ENCODE measurements at places on chromosomes 3 and 15. TPM values are rescaled to one million over a fixed set of nuclear protein-coding genes. Genes with fewer than 3 reads are reported as not detected.

GRCh38 chr3:123377243-123377740 lies 71.6 kb downstream of the ADCY5 start:
- no peak for DNase-seq

Gene SCN11A
- total RNA-seq: not detected

GRCh38 chr15:50148362-50148963 lies 29.4 kb upstream of the ATP8B4 start:
- DNase-seq: no peak

GRCh38 chr3:47722859-47723258 lies 58.8 kb downstream of the SMARCC1 start:
- DNase-seq: no peak

- DNase-seq: no peak
Observed at GRCh38 chr3:127065561-127066290, 82.8 kb downstream of the PLXNA1 start.

- DNase-seq: no peak
Observed at GRCh38 chr3:97793420-97794019, 28.3 kb upstream of the CRYBG3 start.

GRCh38 chr3:127107491-127108375 lies 85.2 kb upstream of the PRR23E start:
- no peak for DNase-seq

Gene EPB42
- not detected for total RNA-seq

- no peak for DNase-seq
Observed at GRCh38 chr3:106212665-106213222, 343.9 kb upstream of the CBLB start.

Gene GRAMD2A
- total RNA-seq: not detected

DNA sequence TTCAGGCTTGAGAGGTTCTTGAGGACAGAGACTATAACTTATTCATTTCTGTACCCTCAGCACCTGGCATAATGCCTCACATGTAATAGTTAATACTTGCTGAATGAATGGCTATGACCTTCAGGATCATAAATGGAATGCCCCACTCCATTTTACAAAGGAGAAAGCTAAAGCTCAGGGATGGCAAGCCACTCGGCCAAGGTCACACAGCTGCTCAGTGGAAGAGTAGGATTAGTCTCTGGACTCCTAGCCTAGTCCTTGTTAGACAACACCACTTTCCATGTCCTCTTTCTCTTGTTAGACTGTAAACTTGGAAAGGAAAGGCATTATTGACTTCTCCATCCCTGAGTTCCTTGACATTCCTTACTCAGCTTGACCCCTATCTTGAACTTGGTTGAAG lies 3.2 kb upstream of the ALPK3 start:
- DNase-seq: no peak

Gene SYNPR
- not detected for total RNA-seq

Gene ZNF502
- total RNA-seq: 3.0 TPM

Gene SNX33
- total RNA-seq: 2.4 TPM

GRCh38 chr15:33392453-33392852 lies 81.7 kb downstream of the RYR3 start:
- DNase-seq: no peak

Gene MESD
- total RNA-seq: 23.3 TPM

Gene ECE2
- not detected for total RNA-seq

DNA sequence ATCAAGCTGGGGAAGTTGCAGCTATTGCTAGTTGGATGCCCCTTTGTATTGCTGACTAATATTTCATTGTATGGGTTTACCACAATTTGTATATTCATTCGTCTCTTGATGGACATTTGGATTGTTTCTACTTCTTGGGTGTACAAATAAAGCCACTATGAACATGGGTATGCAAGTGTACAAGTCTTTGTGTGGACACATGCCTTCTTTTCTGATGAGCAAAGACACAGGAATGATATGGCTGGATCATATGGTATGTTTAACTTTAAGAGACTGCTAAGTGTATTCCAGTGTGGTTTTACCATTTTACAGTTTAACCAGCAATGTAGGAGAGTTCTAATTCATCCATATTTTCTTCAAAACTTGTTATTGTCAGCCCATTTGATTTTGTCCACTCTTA lies 32.2 kb downstream of the NECTIN3 start:
- DNase-seq: no peak

DNA sequence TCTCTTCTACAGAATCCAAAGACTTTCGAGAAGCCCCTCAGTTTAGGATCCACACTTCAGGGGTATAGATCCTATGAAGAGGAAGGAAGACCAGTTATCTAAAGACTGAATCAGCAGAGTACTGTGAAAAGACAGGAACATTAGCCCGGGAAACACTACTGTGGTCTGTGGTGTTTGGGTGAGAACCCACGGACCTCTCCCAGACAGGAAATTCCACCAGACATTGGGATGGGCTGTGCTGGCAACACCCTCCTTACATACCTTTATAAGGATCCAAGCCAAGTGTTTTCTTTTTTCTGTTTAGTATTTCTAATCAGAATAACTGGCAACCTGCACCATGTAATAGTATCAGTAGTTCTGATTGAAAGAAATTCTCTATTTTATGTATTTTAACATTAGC lies 14.1 kb downstream of the TMEM207 start:
- no peak for DNase-seq

- no peak for DNase-seq
Observed at GRCh38 chr3:32448686-32449474, 53.8 kb downstream of the CMTM6 start.

Gene ACVR2B
- total RNA-seq: 4.5 TPM

- DNase-seq: no peak
Observed at GRCh38 chr15:51374131-51374530, 32.7 kb downstream of the GLDN start.

- no peak for DNase-seq
Observed at GRCh38 chr3:82236257-82236656, 474.8 kb upstream of the GBE1 start.

DNA sequence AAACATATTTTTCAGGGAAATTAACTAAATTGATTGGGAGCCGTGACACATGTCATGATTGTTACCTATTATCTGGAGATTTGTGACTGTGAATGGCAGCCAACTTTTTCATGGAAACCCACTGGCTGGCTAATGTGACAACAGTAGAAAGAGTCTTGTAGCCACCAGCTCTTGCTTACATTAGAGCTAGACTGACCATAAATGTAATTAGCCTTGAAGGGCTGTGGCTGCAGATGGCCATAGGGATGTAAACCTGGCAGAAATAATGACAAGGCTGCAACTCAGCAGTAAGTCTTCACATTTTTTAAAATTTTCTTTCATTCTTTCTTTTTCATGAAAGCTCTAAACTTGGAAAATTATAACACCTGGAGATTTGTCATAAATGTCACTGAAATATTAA lies 168.2 kb upstream of the ROBO2 start:
- DNase-seq: no peak

- DNase-seq: no peak
Observed at GRCh38 chr3:73738711-73739110, 114.0 kb upstream of the PDZRN3 start.

DNA sequence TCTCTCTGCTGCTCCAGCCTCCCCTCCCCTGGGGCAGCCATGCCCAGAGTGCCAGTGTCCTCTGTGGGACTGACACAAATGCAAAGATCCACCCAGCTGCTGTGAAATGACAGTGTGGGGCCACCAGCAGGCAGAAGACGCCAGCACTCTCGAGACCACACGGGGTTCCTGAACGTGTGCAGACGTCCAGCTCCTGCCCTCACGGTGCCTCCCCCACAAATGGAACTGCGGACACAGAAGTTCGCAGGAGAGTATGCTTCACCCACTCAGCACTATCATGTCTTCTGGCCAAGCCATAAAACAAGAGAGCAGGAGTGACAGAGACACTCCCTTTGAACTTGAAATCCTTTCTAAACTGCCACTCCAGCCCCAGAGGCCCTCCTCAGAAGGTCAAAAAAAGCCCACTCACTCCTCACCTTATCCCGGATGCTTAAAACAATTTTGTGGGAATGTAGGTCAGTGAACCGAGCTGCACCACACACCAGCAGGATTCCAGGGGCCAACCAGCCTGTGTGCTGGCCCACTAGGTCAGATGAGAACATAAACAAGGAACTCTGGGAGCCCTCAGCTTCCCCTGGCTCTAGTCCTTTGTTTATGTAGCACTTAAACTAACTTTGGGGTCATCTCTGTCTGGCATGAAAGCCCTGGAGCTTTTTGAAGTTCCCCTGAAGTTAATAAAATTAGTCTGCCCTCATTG lies 112.6 kb downstream of the DNAJB8 start:
- DNase-seq: no peak

Gene PRSS50
- not detected for total RNA-seq

Gene TM4SF1
- total RNA-seq: 0.37 TPM

- DNase-seq: no peak
Observed at GRCh38 chr3:55267206-55267930, 219.7 kb downstream of the WNT5A start.

GRCh38 chr3:155753038-155753639 lies 8.3 kb upstream of the PLCH1 start:
- no peak for DNase-seq

DNA sequence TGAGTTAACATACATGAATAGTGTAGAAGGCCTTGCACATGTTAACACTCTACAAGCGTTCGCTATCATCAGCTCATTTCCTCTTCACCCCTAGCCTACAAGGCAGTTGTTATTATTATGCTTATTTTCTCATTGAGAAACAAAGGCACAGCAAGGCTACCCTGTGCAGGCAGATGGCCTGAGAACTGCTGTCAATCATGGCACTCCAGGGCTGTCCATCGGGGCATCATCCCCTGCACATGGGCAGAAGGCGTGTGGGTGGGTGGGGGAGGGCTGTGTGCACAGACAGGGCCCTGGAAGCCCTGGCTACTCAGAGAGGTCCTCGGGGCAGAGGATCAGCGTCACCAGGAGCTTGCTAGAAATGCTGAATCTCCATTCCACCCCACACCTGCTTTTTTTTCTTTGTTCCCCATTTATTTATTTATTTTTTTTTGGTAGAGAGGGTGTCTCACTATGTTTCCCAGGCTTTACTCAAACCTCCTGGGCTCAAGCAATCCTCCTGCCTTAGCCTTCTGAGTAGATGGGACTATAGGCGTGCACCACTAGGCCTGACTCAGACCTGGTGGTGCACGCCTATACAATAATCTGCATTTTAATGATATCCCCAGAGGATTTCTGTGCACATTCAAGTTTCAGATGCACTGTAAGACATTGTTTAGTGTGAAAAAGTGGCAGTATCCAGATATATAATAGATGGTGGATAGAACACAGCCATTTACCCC lies 9.6 kb upstream of the ZXDC start:
- DNase-seq: no peak

- peak; percentile 85 for DNase-seq
Observed at GRCh38 chr3:16319307-16319706, 54.3 kb downstream of the OXNAD1 start.

- no peak for DNase-seq
Observed at GRCh38 chr3:46733026-46733800, 15.5 kb upstream of the PRSS50 start.

Gene SPSB4
- total RNA-seq: not detected

DNA sequence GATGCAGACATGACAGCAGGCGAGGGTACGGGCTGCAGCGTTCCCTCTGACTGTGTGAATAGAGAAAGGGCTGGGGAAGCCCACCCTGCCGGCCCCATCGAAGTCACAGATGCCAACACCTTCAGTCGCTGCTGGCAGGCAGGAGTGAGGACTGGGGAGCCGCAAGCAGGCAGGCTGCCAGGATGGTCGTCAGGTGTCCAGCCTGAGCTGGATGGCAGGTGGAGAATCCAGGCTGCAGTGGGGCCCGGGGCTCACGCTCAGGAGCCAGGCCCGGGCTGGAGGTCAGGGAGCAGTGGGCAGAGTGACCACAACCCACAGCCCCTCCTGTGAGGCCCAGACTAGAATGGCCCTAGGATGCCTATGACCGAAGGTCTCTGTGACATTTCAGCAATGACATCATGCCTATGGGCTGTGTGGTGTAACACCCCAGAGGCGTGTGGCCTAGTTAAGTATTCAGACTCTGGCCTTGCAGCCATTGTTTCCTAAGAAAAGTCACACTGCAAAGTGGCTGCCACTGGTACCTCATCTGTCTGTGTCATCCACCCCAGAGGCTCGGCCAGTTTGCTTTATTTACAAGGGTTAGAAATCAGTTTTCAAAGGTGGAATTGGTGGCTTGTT lies 15.7 kb downstream of the PRR23E start:
- no peak for DNase-seq

Gene LRRC34
- 1.2 TPM for total RNA-seq

- DNase-seq: peak; percentile 67
Observed at GRCh38 chr3:189132231-189132671, 39.5 kb upstream of the TPRG1 start.

Gene RGMA
- total RNA-seq: 0.22 TPM

DNA sequence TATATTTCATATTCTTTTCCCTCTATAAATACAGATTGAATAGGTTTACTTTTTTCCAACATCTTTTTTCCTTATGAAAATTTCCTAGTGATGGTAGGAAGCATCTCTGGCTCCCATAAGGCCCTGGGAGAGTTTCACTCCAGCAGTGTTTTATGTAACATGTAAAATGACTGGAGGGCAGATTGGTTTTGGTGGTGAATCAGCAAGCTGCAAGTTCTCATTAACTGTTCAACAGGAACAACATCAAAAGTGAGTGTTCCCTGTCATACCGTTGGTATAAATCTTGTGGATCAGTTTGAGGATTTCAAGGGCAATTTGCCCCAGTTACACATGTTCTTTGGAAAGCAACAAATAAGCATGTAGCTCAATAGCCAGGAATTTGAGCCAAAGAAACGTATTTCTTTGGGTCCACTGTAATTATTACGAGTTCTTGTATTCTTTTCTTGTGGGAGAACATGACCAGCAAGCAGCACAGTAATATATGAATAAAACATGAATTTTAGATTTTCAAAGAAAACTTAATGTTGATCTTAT lies 345.7 kb downstream of the SV2B start:
- DNase-seq: no peak

GRCh38 chr3:41716471-41716870 lies 245.4 kb downstream of the ULK4 start:
- no peak for DNase-seq

DNA sequence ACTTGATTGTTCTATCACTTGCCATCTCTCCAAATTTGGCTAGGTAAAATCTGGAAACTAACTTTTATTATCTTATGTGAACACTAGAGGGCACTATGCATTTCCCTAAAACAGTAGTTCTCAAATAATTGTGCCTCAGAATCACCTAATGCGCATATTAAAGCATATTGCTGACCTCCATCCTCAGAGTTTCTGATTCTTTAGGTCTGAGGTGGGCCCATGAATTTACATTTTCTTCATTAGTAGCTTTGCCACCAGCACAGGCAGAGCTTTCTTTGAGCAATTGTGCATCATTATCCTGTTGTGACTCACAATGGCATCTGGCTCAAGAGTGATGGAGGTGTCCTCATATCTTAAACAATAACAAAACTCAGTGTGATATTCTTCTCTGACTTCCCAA lies 17.5 kb upstream of the BCHE start:
- no peak for DNase-seq

Data from activated T-cell treated with anti-CD3 and anti-CD28 coated beads, Interleukin-2, amount 50 U/mL, for 4 hours (primary cell).